ENCODE measurements at places on chromosomes 7 and 10.

DNA sequence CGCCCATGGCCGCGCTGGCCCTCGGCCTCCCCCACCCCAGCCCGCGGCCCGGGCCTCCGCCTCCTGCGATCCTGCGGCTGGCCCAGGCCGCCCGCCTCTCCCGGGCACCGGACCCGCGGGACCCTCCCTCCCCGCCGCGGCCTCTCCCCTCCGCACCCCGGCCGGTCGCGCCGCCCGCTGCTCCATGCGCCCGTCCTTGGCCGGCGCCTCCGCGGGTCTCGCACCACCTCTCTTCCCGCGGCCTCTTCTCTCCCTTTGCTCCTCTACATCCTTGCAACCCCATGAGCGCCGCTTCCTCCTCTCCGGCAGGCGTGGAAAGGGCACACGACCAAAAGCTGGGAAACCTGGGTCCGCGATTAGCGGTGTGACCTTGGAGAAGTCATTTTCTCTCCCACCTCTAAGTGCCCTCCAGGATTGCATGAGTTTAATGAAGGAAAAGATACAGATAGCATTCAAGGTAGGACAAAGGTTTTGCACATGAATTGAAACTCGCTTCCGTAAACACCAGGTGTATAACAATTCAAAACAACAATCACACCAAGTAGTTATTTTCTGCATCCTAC is 448 bp upstream of the SRPK2 start:
- no peak for DNase-seq

DNA sequence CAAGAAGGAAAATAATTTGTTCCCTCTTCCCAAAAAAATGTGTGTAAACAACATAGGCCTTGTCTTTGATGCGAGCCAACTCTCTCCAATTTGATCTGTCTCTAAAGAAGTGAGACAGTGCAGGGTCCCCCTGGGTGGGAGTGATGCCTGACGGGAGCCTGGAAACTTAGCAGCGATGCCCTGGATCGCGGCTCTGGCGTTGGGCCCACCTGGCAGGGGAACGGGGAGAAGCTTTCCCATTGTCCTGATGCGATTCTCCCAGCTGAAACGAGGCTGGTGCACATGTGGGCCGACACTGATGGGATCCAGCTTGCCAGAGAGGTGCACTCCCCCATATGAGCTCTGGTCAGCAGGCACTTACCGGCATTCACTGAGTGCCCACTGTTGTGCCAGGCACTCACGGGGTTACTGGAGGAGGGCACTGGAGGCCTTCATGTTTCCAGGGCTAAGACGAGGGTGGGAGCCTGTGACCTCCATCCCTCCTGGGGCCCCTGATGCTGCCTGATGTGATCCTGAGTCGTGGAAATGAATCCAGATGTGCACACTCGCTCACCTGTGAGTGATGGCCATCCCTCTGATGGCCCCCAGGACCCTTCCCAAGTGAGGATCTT is 132.8 kb downstream of the PTPN20 start:
- DNase-seq, result no peak

DNA sequence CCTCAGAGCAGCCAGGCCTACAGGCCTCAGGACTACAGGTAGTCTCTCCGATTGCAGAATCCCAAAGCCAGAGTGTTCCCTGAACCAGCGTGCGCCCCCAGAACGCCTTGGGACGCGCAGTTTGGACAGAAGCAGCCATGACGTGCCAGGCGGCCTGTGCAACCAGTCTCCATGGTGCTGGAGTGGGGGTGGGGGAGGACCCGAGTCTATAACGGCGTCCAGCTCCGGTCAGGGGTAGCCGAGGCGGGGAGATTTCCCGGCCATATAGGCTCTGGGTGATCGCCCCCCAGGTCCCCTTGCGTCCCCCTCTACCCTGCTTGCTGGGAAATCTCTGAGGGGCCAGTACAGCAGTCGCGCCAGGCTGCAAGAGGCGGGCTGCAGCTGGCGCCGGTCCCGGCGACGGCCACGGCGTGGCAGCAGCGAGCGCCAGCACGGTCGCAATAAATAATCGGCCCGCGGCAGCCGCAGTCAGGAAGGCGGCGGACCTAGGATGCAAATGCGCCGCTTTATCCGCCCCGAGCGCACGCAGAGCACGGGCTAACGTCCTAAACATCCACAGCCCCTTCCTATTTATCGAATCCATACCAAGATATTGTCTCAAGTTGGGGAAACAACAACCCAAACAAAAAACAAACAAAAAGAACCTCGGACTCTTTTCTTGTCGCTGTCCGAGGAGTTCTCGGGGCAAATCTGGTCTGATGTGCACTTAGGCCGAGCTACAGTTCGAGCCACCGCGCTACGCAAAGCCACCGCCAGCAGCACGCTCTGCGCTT is 1.6 kb downstream of the HOXA3 start:
- peak; percentile 87 for DNase-seq

DNA sequence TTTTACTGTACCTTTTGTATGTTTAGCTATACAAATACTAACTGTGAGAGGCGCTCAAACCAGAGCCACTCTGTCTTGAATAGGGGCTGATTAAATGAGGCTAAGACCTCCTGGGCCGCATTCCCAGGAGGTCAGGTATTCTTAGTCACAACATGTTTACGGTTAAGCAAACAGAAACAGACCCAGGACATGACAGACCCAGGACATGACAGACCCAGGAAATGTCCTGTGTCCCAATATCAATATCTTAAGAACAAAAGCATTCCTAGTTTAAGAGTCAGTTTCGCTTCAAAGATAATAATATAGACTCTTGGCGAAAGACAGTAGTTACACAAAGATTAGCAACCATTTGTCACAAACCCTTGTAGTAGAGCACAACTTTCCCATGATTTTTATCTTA is 304.5 kb downstream of the CCSER2 start:
- DNase-seq, result no peak

DNA sequence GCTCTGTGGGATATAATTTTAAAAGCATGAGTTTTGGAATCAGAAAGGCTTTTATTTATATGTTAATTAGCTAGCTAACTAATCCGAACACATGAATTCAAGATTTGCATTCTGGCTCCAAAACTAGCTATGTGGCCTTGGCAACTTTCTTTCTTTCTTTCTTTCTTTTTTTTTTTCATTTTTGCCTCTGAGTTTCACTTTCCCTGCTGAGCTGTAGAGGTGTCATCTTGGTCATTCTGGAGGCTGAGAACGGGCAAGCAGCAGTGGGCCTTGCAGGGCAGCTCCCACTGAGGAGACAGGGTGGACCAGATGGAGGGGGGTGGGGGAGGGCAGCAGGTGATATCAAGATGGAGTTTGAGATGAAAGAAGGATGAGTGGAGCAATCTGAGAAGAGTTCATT is 24.8 kb upstream of the SFMBT2 start:
- peak; percentile 50 for DNase-seq

Data from GM10248 (cell line).